ENCODE measurements at places on chromosomes 7 and 10.

- peak; percentile 71 for DNase-seq
These were observed 26.4 kb downstream of the HIF1AN start for GRCh38 chr10:100562008-100562672.

DNA sequence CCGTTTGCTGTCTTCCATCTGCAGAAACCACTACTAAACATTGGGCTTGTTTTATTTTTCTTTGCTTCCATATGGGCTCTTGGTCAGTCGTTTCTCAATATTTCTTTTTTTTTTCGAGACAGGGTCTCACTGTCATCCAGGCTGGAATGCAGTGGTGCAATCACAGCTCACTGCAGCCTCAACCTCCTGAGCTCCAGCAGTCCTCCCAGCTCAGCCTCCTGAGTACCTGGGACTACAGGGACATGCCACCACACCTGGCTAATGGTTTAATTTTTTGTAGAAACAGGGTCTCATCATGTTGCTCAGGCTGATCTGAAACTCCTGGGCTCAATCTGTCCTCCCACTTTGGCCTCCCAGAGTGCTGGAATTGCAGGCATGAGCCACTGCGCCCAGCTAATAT is 163.1 kb downstream of the LYZL1 start:
- DNase-seq, result no peak

DNA sequence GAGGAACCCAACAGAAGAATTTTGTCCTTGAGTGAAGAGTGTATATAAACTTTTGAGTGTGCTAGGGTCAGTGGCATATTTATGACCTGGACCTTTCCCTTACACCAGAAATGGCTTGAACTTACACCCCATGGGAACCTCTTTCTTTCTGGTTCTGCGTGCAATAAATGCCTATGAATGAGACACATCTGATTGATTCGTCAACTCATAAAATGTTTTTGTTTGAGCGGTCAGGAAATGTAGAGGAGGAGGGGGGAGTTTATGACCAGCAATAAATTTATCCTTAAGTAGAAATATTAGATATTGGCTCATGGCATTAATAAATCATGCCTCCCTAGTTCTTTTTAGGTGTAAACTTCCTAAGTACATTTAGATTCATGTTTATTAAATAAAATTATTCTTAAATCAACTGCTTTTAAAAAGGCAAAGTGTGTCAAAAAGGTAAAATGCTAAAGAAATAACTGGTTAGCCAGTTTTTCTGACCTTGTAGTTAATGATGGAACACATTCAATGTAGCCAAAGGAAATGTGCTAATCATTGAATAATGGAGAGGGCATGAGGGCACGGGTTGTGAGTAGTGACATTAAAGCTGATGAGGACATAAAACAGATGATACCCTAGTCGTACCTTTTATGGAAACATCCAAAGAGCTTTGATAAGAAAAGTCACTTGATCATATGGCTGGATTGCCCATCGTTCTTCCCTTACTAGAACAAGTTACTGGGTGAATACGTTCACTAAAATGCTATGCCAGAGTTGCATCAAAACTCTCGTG is 13.6 kb upstream of the NUP42 start:
- no peak for DNase-seq

GRCh38 chr10:35711615-35712411 is 69.7 kb upstream of the FZD8 start:
- DNase-seq, result no peak

DNA sequence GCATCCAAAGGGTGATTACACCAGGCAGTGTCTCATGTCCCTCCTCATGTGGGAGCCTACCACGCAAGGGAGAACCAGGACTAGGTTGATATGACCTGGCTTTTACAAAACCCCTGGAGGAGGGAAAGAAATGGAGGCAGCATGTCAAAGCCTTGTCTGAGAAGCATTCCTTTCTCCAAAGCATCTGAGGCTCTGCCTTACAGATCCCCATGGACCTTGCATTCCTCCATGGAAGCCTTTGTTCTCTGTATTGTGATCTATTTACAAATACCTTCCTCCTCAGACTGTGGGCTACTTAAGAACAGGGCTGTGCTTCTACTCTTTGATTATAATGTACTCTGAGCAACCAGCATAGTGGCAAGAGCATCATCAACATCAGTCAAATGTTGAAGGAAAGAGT is 197.0 kb downstream of the PLXNA4 start:
- DNase-seq, result no peak

DNA sequence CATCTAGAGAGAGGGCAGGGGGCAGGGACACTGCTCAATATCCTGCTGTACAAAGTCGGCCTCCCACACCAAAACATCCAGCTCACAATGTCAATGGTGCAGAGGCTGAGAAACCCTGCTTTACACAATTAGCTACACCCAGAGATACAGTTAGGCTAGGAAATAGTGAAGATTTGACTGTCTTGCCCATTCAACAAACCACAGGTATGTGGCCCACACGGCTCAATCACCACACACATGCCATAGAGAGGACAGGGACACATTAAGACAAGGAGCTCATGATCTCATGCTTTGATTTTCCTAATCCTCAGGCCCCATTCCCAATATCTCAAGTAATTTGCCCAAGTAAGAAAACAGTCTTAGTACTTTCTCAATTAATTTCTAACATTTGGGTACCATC is 110.4 kb downstream of the OSBPL3 start:
- DNase-seq, result no peak

- no peak for DNase-seq
These were observed 16.1 kb downstream of the GPR146 start for GRCh38 chr7:1060315-1061072.

DNA sequence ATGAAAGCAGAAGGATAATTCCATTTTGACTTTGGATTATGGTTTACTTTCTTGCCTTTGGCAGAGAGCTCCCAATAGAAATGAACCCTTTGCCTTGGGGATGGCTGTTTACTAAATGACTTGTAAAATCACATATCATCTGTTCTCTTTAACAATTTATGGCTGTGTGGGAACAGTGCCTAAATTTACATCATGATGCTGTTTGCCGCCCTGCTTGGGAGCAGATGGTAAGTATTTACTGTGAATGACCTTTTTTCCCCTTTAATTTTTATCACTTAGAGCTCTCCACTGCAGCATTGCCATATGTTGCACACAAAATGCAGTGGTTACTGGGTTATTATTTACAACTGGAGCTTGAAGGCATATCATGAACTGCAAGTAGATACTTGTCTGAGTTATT is 13.4 kb downstream of the HEPACAM2 start:
- no peak for DNase-seq

DNA sequence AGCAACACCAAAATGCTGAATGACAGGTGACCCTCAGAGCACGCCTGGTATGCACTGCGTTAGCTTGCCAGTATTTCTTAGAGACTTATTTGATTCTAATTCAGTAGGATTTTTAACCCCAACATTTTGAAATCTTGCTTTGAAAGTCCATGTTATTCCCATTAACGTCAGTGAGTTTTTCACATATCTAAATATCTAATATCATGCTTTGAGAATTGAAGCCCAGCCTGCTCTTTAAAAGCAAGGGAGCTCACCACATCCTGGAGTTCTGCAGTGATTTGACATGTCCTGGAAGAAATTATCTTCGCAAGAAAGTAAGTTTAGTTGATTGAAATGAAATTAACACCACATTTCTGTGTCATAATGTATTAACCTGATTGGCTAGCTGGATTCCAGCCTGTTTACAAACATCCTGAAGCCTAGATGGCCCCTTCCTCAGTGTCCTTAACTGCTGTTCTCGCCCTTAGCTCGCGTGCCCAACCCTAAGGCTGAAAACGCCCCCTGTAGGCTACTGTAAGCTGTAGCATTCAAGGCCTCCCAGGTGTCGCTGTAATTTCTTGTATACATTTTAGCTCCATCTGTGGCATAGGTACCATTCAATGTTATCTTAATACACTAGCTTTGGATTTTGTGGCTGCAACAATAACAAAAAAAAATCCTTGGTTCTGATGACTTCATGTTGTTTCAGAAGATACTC is 191.5 kb downstream of the MGMT start:
- no peak for DNase-seq

DNA sequence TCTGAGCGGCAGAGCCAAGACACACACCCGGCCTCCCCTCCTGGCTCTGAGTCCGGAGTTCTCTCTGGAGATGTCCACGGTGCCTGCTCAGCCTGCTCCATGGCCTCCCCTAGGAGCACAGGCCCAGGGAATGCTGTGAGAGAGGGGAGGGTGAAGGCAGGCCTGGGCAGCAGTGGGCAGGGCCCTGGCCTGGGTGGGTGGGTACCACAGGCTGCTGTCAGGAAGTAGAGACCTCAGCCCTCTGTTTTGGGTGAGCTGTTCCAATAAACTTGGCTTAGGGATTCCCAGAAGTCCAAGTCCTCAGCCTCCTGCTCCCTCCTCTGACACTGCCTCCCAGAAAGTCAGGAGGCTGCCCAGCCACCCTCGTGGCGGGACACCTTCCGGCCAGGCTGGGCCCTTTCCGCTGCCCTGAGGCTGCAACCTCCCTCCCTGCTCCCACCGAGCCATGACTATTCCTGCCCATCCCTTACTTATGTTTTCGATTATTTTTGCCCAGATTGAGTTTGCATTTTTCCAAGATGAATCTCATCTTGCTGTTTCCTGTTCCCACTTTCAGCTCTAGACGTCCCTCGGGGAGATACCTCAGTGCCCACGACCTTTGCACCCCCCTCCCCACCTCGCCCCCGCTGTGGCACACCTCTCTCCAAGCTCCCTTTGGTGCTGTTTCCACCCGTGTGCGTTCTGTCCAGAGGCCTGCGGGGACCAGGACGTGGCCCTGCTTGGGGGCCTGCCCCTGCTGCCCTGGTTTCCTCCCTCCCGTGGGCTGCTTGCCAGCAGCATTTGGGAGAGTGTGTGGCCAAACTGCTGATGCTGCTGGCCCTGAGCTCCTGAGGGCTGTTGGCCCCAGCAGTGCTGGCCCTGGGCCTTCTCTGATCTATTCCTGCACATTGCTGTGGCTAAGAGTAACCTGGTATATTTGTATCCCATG is 5.8 kb upstream of the POLM start:
- no peak for DNase-seq

DNA sequence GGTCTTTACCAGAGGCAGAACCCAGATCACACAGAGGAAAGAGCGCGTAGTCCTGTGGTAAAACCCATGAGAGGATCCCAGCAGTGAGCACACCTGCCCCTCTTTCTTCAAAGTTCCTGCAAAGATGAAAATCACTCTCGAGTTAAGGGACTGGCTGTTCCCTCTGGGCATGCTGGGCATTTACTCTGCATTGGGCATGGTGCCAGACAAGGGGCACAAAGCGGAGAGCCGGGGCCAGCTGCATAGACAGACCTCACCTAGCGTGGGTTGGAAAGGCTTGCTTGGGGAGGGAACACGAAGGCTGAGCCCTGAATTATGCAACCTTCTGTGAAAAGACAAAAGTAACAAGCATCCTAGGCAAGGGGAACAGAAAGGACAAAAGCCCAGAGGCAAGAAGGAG is 120.0 kb upstream of the TCERG1L start:
- DNase-seq, result no peak

DNA sequence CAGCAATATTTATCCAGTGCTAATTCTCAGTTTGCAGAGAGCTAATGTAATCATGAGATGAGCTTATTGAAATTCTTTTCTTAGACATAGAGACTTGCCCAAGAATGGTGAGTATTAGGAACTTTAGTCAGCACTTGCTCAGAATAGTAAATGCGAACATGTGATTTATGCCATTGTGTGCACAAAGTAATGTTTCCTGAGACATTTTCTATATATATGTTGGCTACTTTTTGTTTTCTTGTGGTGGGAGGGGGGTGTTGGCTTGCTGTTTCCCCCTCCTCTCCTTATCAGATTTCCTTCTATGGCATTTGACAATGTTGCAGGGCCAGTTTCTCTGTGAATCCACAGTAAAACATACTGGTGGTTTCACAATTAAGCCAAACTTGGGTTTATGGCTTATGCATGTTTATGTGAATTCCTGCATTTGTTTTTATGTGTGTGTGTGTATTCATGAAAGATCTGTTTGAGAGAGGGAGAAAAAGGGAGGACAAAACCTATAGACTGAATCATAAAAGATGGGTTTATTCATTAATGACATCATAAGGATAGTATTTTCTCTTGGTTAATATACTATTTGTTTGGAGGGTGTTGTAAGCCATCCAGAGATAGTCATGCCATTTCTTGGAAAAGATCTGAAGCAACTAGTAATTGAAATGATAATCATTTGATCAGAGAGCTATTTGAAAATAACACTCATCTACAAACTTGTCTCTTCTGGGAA is 36.3 kb downstream of the ARID5B start:
- no peak for DNase-seq

GRCh38 chr7:131161103-131161502 is 166.6 kb upstream of the MKLN1 start:
- no peak for DNase-seq

DNA sequence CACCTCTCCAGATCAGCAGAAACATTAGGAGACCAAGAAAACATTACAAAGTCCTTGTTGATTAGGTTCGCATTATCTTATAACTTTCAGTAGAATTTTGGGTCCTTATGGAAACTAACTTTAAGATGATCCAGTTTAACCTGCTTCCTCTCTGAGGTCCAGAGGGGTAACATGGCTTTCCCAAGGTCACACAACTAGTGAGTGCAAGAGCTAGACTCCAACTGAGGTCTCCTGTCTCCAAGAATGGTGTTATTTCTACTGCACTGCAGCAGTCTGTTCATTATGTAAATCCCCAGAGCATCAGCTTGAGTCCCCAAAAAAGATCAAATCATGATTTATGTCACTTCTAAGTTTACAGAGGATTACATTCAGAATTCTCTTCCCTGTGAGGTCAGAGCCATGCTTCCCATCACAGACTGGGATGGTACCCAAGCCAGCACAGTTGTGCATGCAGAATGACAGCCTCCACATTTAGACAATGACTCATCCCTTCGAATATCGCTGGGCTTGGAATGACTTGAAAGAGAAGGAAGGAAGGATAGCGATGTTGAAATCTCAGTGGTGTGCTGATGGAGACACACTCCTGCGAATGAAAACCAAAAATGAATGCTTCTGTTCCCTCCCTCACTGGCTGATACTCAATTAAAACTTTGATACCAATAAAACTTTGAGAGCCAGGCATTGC is 163.1 kb upstream of the PLXNA4 start:
- DNase-seq, result no peak

- no peak for DNase-seq
These were observed 70.9 kb upstream of the MGMT start for GRCh38 chr10:129396021-129396722.

All from T follicular helper cell (primary cell).